ENCODE measurements at places on chromosomes 1 and 21.

DNA sequence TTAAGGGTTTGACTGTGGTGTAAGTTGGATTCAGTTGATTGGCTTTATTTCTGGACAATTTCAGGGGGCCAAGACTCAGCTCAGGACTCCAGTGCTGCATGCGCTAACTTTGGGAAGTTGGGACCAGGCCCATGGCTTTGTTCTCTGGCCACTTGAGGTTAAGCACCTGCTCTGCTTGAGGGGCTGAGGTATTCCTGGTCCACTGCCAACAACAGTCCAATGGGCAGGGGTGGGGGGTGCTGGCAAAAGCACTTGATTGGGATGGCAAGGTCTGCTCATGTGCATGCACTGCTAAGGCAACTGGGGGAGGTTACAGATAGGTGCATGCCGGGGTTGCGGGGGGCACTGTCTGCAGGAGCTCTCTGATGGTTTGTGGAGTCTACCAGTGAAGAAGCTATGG lies 52.6 kb upstream of the ASB17 start:
- DNase-seq: no peak

DNA sequence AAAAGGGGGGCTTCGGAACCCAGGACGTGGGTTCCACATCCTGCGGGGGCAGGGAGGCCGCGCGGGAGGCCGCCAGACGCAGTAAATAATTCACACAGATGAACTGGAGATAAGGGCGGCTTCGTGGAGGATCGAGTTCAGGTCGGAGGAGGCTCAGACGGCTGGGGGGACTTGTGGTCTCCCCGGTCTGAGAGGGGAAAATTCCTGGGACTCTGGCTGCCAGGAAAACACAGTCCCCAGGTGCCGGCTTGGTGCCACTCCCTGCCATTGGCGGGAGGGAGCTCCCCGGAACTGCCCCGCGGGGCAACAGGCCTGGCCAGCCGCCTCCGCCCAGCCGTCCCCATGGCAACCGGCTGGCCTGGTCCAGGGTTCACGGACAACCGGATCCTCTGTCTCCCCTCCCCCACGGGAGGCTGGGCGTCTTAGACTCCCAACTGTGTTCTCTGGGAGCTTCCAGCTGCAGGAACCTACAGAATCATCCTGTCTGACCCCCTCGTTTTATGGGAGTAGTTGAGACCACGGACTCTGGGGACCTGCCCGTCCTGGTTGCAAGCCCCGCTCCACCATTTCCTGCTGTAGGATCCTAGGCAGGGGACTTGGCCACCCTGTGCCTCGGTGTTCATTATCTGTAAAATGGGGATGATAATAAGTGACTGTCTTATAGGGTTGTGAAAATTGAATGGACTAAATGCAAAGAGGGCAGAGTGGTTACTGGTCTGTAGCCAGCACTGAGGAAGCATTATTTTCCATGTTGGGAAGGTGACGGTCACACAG lies 9.6 kb downstream of the CAMK2N1 start:
- DNase-seq: no peak

DNA sequence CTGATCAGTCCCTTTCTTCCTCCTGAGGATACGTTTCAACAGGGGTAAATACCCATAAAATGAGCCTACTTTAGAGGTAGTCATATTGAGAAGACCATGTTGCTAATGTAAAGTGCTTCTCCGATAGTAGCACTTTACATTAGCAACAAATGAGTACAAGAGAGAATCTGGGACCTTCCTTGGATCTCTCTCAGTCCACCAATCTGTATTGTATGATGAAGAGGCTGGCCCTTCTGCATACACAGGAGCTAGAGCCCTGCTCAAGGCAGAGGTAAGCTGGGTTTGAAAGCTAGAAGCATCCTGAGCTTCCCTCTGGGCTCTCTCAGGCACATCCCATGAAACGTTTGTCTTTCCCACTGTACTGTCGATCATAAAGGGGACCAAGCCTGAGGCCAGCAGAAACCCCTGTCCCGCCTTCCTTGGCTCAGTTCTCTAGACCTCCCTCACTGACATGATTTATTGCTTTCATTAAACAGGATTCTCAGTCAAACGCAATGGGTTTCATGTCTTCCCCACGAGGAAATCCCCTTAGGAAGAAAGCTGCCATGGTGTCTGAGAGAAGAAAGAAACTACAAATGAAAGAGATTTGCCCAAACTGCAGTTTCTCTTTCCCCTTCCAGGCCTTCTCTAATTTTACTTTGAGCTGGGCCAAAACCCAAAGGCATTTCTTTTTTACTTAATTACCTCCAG lies 62.8 kb upstream of the BCAR3 start:
- DNase-seq: no peak

DNA sequence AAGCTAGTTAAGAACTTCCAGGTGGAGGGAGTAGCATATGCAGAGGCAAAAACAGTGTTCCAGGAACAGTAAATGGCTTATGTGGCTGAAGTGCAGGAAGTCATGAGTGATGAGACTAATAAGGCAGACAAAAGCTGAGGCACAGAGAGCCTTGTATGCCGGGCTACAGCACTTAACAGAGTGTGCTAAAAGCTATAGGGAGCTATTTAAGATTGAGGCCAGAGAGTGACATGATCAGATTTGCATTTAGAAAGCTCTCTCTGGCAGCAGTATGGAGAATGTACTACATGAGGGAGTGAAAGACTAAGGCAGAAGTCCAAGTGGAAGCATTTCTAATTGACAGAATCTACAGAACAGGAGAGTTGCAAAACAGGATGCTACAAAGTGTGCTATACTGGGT lies 38.6 kb downstream of the WASF2 start:
- no peak for DNase-seq

DNA sequence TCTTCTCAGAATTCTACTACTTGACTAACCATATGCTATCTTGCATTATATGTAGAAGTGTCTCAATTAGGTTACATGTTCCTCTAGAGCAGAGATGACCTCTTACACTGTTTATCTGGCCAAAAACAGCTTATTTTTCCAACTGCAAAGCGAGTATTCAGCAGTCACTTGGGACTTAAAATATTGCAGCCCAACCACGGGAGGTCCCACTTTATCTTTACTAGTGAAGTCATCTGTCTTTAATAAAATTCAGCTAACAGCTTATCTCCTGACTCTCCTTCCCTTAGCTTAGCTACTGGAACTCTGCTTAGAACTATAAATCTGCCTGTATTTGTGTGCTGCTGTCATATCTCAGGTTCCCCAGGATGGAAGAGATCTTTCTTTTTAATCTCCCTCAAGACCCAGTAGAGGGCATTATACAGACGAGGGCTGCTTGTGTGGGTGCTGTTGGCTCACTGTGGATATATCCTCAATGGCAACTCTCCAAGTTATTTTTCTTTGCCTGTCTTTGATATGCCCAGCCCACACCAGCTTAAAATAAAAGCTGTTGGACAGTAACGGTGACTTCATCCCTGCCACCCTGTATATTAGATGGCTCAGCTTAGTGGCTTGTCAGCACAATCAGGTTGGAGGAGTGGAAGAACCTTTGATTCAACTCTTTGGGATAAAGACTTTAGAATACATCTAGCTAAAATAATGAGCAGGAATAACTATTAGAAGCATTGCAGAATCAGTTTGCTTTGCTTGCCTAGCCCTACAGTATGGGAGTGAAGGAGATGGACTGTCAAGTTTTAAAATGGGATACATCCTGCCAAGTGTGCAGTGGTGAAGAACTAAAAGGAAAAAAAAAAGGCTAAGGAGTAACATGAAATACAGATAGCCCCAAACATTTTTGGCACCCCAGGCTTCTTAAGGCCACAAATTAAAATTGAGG lies 9.6 kb downstream of the ENSA start:
- no peak for DNase-seq

GRCh38 chr1:33122483-33123178 lies 41.7 kb downstream of the AZIN2 start:
- no peak for DNase-seq
